ENCODE measurements at places on chromosomes 1 and 21.
A peak's percentile ranks its signal among the peaks of the same experiment; 100 is the strongest.

- peak; percentile 69 for DNase-seq
These were observed 58.4 kb upstream of the CXADR start for GRCh38 chr21:17454315-17455027.

DNA sequence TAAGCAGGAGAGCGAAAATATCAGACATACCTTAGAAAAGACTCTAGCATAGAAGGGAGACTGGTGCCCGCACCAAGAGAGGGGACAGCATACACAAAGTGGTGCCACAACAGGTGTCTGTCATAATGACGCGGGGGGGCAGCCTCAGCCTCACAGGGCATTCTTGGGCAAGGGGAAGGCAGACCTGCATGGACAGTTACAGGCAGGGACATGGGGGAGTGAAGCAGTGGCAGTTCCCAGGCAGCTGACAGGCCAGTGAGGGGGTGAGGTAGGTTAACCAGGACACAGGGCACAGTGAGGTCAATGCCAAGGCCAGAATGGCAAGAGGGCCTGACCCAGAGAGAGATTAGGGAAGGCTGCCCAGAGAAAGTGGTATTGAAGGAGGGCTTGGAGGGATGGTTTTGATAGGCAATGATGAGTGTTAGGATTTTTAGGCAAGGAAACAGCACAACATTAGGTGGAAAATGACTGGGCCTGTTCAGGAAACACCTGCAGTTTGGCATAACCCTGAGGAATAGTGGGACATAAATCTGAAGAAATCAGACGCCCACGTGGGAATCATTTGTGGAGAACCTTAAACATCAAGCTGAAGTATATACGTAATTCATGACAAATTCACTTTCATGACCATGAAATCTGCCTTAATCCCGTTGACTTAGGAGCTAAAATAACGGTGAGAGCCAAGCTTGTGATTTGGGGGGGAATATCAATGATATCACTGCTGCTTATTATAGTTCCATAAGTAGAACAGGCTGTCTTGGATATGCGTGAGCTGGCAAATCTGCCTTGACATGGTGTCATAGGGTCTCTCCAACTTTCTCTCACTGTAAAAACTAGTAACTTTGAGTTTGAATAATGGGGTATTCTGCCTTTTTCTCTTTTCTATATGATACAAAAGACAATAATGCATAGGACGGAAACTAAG lies 8.9 kb downstream of the PTPN14 start:
- no peak for DNase-seq

GRCh38 chr1:169568497-169568896 lies 17.8 kb downstream of the F5 start:
- no peak for DNase-seq

DNA sequence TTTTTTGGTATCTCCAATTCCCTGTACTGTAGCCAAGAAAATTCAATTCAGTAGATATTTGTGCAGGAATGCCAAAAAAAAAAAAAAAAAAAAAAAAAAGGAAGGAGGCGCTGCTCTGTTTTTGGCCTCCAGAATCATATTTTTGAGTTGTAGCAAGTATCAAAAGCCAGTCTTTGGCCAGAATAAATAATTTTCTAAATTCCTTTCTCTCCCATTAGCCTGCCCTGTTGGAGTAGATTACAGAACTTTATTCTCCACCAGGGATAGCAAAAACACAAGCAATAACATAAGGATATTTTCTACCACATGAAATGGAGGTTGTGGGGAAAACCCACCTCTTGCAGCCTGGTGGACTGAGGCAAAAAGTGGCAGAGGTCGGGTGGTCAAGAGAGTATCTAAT lies 2.4 kb upstream of the CYP4X1 start:
- no peak for DNase-seq

GRCh38 chr1:109632671-109633346 lies 13.2 kb downstream of the AMPD2 start:
- DNase-seq: no peak

DNA sequence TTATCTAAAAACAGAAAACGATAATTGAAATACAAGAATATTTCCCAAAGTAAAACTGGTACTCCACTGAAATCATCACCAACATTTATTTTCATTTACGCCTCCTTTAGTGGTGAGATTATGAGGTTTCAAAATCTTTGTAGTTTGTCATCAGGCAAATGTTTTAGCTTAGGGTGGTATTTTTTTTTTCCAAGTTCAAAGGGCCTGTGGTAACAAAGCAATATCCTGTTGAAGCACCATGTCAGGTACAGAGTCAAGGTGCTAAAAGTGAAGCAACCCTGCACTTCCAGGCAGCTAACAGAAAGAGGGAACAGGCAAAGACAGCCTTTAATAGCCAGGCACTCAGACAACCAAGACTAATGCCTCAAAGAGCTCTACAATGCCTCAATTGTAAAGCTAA lies 89.2 kb downstream of the JAK1 start:
- no peak for DNase-seq

DNA sequence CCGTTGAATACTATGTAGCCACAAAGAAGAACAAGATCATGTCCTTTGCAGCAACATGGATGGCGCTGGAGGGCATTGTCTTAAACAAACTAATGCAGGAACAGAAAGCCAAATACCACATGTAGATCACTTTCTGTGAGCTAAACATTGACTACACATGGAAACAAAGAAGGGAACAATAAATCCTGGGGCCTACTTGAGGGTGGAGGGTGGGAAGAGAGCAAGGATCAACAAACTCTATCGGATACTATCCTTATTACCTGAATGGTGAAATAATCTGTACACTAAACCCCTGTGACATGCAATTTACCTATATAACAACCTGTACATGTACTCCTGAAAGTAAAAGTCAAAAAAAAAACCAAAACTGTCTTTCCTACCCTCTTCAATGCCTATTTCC lies 40.8 kb upstream of the CD55 start:
- no peak for DNase-seq

- DNase-seq: peak; percentile 49
These were observed 186.9 kb upstream of the ADGRL4 start for GRCh38 chr1:79193211-79194079.

DNA sequence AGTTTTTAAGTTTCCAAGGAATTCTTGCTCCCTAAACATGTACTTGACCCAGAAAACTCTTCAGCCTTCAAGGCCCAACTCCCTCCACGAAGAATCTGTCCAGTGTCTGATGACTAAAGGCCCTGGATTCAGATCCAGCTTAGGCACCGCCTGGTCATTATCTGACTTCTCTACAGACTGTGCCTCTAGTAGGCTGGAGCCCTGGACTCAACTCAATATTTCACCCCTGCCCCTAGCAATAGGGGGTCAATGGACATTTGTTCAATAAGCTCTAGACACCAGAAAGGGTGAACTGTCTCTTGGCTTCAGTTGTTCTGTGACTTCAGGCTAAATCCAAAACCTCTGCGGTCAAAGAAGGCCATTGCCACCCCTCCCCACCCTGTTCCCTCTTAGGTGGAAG lies 34.5 kb downstream of the NUAK2 start:
- DNase-seq: no peak

DNA sequence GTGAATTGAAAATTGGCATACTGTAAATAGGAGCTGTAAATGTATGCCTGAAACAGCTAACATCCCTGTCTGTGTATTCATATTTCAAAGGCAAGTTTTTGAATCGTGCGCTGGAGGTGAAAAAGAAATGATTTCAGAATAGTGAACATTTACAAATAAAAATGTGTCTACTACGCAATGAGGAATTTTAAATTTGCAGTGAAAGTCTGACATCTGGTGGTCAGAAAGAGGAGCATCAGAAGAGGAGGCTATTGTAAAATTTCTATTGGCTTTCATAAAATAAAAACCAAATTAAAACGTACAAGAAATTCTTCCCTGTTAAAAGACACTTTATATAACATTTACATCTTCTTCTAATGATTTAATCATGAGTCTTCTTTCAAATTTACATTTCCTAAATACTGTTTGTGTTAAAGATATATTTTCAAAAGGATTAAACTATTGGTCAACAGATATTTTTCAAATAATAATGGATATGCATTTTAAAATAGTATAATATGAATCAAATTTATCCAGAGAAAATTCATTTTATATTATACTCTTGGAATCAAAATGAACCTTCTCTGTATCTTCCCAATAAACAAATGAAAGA lies 113.7 kb upstream of the RRP15 start:
- DNase-seq: peak; percentile 11

DNA sequence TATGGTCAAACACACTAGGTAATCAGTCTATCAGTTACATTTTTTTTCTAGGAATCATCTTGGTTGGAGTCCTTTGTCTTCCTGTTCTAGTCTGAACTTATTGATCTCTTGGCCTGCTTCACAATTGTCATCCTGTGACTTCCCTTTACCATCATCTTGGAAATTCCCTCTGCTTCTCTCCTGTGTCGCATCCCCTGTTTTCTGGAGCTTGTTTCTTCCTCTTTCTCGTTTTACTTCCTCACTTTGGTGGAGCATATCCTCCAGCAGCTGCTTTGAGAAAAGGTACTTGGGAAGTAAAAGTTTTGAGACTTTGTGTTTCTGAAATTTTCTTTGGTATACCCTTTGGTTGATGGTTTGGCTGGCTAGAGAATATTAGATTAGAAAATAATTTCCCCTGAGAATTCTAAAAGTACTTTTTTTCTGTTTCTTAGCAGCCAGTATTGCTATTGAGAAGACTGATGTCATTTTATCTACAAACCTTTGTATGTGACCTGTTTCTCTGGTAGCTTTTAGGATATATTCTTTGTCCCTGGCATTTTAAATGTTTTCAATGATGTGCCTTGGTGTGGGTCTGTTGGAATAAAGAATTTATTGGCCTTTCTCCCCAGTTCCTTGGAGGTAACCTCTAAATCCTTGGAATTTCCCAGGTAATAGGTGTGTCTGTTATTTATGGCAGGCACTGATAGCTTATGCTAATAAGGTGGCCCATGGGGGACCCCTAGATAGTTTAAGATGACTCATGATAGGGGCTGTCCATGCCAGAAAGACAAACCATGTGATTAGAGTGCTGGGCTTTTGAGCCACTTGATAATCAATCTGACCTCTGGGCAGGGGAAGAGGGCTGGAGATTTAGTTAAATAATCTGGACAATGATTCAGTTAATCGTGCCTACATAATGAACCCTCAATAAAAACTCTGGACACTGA lies 6.1 kb upstream of the MYCL start:
- no peak for DNase-seq

GRCh38 chr1:93701629-93702028 lies 20.0 kb upstream of the BCAR3 start:
- DNase-seq: peak; percentile 97

DNA sequence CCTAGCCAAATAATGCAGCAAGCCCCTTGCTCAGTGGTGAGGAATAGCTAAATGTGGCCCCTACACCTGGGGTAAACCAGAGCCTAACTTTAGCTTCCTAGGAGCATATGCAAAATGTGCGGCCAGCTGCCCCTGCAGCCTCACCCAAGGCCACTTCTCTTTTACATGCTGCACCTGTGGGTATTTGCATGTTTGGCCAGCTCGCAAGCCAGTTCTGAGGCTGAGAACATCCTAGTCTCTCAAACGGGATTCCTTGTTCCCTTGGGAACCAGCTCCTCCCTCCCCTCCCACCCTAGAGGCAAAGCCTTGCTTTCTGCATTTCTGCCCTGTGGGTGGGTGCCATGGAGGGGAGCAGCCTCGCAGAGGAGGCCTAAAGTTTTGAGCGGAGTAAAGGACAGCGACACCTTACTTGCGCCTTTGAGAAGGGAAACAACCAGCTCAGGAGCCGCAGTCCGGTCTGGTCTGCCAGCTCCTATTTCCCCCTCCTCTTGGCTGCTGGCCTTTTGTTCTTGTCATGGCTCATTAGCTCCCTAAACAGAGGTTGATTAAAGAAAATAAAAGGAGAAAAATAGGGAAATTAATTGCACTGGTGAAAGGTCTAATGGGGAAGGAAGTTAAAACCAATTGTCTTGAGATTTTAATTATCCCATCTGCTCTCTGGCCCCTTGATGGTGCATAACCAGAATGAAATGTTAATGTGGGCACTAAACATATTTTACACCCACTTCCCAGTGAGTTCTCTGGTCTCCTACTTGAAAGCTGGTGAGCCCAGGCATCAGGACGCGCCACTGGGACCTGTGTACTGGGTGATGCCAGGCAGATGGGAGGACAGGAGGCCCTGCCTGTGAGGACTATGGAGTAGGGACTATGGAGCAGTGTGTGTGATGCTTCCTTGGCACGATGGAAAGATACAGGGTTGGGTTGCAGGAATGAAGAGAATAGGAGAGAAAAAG lies 68.7 kb downstream of the TEX35 start:
- no peak for DNase-seq

DNA sequence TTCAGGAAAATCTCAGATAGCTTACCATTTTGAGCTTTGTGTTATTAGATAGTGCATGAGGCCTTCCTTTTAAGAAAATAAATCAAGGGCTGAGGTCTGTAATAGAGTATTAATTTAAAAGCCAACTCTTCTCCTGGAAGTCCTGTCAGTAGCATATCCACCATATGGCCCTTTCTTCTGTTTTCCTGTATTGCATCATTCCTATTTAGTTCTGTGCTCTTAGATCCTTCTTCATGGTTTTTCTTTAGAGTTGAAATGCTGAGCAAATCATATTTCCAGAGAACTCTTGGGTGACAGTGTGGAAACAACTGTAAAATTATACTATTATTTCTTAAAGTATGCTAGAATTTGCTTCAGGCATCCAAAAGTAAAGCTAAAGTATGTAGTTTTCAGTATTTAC lies 91.7 kb downstream of the TTC3 start:
- DNase-seq: no peak

DNA sequence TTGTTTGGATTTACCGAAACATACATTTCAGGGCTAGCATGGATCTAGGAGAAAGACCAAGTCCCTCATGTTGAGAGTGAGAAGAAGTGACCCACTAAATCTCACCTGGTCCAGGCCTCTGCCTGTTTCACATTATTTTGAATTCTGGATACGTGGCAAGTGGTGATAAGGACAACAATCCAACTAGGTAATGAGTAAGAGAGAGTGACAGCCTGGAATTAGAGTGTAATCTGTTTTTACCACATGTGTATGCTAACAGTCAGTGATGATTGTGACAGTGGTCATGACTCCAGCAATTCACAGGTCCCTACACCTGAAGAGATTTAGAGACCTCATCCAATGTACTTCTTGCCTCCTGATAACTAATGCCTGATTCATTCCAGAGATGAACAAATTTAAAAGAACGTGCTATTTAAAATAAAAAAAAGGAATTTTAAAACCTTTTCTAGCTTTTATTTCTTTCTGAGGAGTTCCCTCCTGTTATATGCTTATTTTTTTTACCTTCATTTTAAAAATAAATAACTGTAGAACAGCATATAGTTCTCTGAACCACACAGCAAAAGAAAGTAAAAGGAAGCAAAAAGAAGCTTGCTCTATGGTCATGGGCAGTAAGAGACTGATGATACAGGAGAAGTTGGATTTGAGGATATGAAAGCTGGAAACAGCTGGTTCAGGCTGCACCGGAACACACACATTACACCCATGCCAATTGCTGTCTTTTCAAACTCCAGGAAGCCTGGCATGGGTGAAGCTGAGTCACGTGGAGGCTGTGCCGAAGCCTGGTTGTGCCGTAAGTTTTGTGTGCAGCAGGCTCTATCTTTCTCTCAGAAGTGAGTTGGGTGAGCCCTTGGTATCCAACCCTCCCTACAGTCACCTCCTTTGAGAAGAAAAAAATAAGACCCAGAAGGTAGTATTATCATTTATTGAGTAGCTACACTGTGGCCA lies 14.7 kb downstream of the C1orf116 start:
- DNase-seq: no peak

DNA sequence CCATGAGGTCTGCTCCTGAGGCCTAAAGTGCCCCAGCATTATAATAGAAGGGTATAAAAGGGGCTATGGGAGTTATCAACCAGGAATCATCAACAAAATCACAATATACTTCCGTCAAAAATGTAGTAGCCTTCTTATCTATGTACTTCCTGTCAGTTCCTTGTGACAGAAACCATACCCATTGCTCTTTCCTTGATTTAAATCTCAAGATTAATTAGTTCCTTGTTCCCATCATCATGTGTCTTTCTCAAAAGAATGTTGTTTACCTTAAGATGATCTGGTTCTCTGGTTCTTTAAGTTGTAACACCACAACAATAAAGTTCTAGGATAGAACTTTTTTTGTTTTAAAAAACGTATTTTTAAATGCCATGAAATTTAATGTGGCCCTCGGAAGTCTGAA lies 833.3 kb downstream of the LTN1 start:
- no peak for DNase-seq

Data from urothelium cell line (cell line).